ENCODE measurements at places on chromosomes 13 and 19.

GRCh38 chr13:71681901-71682613, 184.9 kb downstream of the DACH1 start:
- no peak for DNase-seq

DNA sequence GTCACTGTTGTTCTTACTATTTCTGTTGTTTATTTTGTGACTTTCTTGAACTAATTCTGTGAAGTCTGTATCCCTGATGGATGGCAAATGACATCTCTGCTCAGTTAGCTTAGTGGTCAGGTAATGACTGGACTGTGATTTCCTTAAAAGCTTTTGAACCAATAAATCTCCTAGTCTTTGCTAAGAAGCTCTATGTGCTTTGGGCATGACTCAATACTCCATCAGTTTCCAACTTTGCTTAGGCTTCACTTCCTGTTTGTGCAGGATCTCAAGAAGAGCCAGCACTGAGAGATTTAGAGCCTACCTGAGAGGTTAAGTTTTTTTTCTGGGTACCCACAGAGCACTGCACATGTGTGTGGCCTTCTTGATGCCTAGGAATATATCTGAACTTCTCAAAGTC, 329.7 kb upstream of the HTR2A start:
- DNase-seq = no peak

DNA sequence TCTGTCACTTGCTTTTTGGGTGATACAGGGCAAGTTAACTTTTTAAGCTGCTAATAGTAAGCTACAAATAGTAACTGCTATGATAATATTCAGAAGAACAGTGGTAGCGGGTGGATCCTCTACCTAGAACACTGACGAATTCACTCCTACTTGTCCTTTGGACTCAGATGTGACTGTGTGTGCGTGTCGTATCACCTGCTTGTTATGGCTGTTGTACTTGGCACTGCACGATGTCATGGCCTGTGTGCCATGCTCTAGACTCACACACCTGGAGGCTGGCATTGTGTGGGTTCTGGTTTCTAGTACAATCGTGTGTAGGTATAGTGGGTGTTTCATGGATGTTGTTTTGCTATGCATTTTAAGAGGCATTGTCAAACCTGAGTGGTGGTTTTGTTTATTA, 130.8 kb downstream of the ATP8A2 start:
- DNase-seq = no peak

GRCh38 chr19:33022472-33023116, 42.1 kb downstream of the RHPN2 start:
- no peak for DNase-seq

- DNase-seq = no peak
Measured at GRCh38 chr13:27264181-27264580, 6.4 kb upstream of the RASL11A start.

GRCh38 chr19:48953990-48954594, 583 bp upstream of the BAX start:
- DNase-seq = no peak

DNA sequence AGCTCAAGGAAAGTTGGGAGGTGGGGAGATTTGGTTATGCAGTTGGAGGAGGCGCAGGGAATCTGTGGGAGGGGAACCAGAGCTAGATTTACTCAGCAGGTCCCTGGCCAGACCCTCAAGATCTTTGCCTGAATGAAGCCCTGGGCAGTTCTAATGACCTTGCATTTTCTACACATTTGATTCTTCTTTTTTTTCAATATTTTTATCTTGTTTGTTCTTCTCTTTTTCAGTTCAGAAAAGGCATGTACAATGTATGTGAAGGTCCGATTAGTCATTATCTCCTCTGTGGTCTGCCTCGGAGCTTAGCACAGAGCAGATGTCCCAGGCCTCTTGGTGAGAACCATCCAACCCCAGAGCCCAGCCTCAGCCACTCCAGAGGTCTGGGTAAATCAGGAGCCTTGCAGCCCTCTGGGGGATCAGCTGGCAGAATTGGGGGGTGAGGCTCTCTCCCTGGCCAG, 24.2 kb downstream of the SERP2 start:
- DNase-seq = no peak

DNA sequence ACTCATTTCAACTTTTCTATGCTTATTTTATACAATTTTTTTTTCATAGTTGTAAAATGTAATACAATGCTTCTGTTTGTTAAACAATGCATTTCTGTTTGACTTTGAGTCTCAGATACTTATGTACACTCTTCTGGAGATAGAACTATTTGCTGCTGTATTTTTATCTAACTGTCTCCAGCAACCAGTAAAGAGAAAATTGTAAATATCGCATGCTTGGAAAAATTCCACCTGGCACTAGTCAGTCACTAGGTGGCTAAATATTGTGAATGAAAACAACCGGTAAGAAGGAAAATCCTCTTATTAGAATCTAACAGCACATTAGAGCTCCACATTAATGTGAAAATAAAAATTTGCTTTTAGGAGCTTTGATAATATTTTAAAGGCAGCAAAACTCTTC, 876.5 kb downstream of the PCDH9 start:
- no peak for DNase-seq

- DNase-seq = no peak
Measured at GRCh38 chr19:16957151-16957701, 68.4 kb downstream of the F2RL3 start.

DNA sequence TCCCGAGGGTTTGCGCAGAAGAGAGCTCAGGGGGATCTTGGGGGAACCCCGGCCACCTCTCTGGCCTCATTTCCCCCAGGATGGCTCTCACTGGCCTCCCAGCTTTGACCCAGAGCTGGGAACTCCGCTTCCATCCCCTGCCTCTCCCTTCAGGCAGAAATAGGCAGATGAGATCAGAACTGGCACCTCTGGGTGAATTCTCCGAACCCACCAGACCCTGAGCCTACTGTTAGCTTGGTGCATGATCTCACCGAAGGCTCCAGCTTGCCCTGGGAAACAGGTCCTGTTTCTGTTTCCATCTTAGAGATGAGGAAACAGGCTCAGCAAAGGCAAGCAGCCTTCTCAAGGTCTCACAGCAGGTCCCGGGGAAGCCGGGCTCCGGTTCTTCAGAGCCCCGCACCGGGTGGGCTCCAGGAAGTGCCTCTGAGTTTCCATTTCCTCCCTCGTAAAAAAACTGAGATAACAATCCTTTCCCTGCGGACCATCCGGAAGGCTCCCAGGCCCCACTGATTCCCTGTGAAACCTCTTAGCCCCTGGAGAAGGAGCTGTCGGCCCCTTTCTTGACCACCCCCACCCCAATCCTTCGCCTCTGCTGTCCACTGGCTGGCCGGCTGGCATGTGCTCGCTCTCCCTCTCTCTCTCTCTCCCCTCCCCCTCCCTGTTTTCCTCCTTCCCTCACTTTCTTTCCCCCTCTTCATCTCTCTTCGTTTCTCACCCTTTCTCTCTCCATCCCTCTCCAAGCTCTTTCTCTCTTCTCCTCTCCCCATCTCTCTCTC, 2.1 kb downstream of the NECTIN2 start:
- DNase-seq = no peak

DNA sequence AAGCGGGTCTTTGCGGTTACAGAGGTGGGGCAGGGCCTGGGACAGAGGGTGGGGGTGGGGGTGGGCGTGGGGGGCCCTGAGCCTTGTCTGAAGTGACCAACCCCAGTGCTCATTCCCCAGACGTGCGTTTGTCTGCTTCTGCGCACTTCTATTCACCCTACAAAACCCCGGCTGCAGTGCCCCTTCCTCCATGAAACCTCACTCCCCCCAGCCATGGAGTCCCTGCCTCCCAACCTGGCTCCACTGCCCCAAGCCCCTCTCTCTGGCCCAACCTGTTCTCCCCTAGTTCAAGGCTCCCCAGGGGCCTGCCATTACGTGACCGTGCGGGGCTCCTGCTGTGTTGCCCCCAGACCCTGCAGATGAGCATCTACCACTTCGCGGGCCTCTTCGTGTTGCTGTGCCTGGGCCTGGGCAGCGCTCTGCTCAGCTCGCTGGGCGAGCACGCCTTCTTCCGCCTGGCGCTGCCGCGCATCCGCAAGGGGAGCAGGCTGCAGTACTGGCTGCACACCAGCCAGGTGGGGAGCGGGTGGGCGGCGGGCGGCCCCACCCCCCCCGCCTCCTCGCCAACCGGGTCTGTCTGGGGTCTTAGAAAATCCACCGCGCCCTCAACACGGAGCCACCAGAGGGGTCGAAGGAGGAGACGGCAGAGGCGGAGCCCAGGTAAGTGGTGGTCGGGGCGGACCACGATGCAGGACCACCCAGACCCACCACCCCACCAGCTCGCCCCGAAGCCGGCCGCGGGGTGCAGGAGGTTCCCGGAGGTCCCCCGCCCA, 8.2 kb downstream of the GRIN3B start:
- DNase-seq = no peak

GRCh38 chr13:64723724-64724123, 2506.4 kb downstream of the PCDH9 start:
- DNase-seq = no peak

DNA sequence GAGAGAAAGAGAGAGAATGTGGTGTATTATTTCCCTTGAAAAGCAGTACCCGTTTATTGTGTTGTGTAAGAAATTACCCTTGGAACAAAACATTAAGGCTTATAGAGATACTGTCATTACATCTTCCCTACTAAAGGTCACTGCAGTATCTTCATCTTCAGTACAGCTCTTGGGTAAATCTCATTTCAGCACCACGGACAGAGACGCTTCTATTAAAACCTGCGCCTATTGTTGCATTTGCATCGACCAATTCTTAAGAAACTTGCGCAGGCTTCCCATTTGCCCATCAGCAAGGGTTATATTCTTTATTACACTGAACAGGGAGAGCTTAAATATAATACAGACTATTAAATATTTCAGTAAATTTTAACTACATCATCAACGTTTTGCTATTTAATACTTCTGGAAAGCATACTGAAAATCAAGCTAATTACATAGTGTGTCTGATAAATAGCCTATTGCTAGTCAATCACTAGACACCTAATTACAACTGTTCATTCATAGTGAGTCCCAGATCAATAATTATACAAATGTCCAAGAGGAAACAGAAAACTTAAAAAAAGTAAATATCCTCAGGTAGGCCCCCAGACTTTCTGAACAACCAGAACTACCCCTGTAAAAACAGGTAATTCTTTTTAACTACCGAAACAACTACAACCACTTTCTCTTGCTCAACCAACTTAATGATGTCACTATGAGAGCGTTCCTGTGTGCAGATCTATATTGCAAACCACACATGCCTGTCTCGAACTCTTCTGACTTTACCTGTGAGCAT, 350.6 kb downstream of the LIG4 start:
- DNase-seq = no peak

GRCh38 chr13:30708541-30708940, 26.8 kb upstream of the ALOX5AP start:
- no peak for DNase-seq

DNA sequence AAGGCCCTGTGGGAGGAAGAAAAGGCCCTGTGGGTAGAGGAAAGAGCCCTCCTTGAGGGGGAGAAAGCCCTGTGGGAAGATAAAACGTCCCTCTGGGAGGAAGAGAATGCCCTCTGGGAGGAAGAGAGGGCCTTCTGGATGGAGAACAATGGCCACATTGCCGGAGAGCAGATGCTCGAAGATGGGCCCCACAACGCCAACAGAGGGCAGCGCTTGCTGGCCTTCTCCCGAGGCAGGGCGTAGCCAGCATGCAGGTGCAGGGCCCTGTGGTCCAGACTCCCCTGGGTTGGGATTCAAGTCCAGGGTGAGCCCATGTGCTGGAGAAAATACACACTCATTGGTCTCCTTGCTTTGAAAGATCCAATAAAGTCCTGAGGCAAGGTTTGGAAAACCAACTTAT, 4.1 kb downstream of the CCDC70 start:
- DNase-seq = no peak

DNA sequence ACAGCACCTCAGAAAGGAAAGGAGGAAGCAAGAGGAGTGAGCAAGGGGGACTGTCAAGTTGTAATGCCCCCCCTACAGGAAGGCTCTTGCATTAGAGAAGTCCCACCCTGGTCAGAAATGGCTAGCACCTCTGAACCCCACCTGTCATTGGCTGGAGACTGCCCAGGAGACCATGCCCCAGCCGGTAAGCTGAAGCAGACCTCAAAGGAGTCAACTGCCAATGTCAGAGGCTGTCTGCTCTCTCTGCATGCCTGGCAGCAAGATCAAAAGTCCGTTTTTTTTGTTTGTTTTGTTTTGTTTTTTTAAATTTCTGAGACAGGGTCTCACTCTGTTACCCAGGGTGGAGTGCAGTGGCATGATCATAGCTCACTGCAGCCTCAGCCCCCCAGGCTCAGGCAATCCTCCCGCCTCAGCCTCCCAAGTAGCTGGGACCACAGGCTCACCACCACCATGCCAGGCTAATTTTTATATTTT, 8.1 kb upstream of the BCL3 start:
- DNase-seq = no peak

DNA sequence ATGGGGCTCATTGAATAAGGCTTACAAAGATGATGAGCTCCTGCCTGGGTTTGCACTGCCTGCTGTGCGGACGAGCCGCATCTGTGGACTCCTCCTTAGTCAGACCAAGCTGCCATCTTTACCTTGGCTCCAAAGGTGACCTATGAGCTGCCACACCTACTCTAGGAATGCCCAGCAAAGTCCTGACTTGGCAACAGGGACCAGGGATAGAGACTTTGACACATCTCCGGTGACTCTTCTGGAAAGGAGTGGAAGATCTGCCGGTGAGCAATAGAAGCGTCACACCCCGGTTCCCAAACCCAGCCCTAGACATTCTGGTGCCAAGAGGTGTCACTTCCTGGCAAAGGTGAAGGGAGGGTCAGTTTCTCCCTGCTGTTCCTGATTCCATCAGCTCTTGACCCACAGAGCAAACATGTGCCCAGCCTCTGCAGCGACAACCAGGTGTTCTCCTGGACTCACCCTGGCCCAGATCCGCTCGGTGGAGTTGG, 50.2 kb upstream of the GTF3A start:
- no peak for DNase-seq

- DNase-seq = no peak
Measured at GRCh38 chr13:45847554-45848224, 3.9 kb downstream of the SIAH3 start.

- DNase-seq = no peak
Measured at GRCh38 chr19:54021363-54021762, 29.9 kb downstream of the CACNG6 start.

DNA sequence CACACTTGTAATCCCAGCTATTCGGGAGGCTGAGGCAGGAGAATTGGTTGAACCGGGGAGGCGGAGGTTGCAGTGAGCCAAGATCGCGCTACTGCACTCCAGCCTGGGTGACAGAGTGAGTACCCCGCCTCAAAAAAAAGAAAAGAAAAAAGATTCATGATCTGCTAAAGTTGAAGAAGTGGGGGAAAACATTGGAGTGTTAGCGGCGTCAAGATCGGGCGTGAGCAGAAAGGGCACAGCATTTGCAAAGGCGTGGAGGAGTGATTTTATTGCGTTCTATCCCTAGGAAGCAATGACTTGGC, 874 bp upstream of the DNM2 start:
- DNase-seq = no peak

GRCh38 chr13:75960538-75960994, 324.4 kb downstream of the LMO7 start:
- no peak for DNase-seq

- no peak for DNase-seq
Measured at GRCh38 chr13:46104868-46105267, at the start of gene CPB2. CPB2 (minus strand) TSS chr13:46105033; CDS start chr13:46105009, 24 bp downstream.

- no peak for DNase-seq
Measured at GRCh38 chr19:4015705-4016402, 8.3 kb downstream of the PIAS4 start.

GRCh38 chr19:34306213-34306661, 51.9 kb downstream of the GARRE1 start:
- DNase-seq = no peak
